ENCODE measurements at places on chromosomes 6 and 20.

DNA sequence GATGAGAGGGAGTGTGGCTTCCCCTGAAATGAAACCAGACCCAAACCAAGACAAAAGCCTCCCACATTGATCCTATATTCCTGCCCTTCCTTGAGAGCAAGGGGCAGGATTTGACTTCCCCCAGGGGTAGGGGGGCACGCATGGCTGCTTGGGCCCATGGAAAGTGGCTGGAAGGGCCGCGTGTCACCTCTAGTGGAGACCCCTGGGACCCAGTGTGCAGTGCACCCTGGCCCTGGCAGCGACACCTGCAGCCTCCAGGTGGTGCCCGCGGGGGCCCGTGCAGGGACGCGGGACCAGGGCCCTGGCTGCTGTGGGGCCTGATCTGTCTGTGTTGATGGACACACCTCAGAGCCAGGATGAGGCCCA is 18.0 kb upstream of the SLCO4A1 start:
- no peak for DNase-seq

GRCh38 chr6:108618623-108619152 is 58.0 kb downstream of the FOXO3 start:
- DNase-seq: no peak

GRCh38 chr6:83717809-83718208 is 8.9 kb upstream of the SNAP91 start:
- DNase-seq: no peak

GRCh38 chr6:18457065-18457737 is 70.1 kb downstream of the RNF144B start:
- DNase-seq: no peak

DNA sequence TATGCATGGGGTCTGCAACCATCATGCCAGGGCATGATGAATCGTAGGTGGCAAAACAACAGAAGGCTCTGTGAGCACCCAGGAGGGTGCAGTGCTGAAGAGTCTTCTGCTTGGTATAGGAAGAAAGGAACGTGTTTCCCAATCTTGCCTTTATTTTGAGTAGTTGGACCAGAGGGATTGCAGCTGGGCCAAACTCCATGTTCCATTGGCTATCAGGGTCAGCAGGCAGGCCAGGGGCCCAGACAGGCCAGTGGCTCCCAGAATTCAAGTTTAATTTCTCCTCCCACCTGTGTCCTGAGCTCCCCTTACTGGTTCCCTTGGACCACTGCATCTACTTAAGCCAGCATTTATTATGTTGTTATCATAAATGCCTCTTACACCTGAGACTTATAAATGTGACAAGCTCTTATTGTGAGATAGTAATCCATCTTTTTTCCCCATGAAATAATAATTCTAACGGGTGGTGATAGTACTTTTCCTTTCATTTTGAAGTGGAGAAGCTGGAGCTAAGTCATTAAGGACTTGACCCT is 918 bp upstream of the TRIM38 start:
- DNase-seq: no peak

GRCh38 chr6:148404456-148405054 is 61.9 kb downstream of the SASH1 start:
- DNase-seq: no peak

DNA sequence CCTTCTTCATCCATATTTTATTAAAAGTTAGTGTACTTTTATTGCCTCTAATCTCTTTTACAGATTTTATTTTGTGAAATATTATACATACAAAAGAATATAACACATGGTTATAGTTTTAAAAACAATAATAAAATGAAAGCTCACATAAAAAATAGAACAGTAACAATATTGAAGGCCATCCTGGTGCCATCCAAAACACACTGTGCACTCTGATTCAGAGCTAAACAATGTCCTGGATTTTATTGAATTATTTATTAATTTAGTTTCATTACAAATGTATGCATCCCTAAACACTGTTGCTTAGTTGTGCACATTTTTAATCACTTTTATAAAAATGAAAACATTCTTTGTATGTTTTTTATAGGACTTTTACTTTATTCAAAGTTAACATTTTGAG is 32.9 kb downstream of the RNF217 start:
- no peak for DNase-seq

DNA sequence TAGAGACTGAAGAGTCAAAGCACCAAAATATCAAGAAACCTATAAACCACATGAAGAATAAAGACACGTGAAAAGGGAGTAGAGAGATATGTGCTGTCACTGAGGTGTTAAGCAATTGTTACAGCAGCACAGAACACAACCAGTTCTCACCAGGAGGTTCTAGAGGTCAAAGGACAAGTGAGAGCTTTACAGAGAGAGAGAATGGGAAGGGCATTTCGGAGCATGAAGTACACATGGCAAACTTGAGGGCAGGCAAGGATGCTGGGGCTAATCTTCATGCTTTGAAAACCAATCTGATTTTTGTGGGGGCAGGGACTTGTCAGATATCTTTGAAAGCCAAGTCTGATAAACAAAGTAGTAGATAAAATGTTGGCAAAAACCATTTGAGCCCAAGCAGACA is 142.3 kb upstream of the NRSN1 start:
- DNase-seq: no peak

DNA sequence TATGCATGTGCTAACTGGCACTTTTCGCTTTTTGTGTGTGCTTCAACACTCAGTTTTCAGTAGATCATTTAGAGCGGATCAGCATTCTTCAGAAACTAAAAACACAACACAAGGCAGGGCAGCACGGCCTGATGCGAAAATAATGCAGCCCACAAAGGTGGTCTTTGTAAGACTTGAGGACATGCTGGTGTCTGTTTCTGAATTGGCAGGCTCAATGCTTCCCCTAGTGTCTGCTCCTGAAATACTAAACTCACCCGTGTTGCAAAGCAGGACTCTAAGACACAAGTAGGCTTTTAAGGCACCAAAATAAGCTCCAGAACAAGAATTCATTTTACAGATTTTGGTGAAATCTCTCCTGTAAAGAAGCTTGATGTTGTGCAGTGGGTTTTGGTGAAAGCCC is 676.5 kb downstream of the TENT5A start:
- DNase-seq: no peak

DNA sequence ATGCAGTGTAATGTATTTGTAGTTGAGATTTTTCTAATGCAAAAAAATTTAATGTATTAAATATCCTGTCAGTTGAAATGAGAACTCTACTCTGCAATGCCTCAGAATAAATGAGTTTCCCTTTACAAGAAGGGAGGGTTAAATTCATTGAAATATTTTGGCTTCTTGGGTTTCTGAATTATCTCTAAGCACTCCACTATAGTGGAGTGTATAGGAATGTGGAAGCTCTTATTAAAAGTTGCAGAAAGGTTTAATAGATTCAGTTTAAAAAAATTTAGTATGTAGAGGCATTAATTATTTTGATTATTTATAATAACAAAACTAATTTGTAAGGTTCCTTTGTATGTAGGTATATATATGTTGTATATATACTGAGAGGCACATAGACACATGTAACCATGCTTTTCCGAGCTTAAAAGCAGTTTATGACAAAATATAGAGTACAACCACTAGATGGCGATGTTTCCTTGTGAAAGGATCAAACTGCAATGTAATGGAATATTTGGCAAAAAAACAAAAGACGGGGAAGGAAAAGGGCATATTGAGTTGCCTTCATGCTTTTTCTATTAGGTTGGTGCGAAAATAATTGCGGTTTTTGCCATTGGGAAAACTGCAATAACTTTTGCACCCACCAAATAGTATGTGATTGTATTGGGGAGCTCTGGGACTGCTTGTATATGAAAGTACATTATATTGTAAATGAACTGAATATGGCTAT is 144.2 kb downstream of the MYO6 start:
- no peak for DNase-seq

GRCh38 chr6:127520066-127520465 is 931 bp upstream of the MTCL3 start:
- DNase-seq: no peak

DNA sequence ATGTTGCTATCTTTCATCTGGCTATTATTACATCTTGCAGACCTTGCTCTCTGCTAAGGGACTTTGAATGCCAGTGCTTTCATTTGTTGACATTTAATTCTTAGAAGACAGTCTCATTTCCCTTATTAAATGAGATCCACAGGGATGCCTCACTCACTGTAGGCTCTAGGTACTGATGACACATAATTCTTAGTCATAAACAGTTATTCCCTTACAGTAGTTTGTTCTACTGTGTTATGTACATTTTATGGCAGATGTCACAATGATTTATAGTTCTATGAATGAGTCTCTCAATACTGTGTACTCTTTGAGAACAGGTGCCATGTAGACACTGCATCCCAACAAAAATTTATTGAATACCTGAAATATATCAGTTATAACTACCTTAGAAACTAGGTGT is 70.3 kb downstream of the FAM83B start:
- no peak for DNase-seq
